Tibial artery (tissue), 4 donors: ENCODE measurements at places on chromosomes 4 and X.

- H3K36me3 ChIP-seq: no peaks in the 10 kb centered on the region
- peaks cover 53% of the 10 kb centered on the region for H3K27me3 ChIP-seq
- peaks cover 40% of the 10 kb centered on the region for H3K4me1 ChIP-seq
- H3K4me3 ChIP-seq: no peak overlapping the region
These were observed 39.2 kb downstream of the FGFRL1 start for GRCh38 chr4:1050486-1051213.

- peaks cover 9% of the 10 kb centered on the region for H3K4me1 ChIP-seq
- H3K36me3 ChIP-seq: no peaks in the 10 kb centered on the region
- DNase-seq: no peak
- peaks cover 10% of the 10 kb centered on the region for H3K27me3 ChIP-seq
- H3K27ac ChIP-seq: no peak overlapping the region
- H3K4me3 ChIP-seq: no peak overlapping the region
These were observed 57.2 kb downstream of the FRMPD3 start for GRCh38 chrX:107506596-107507031.

DNA sequence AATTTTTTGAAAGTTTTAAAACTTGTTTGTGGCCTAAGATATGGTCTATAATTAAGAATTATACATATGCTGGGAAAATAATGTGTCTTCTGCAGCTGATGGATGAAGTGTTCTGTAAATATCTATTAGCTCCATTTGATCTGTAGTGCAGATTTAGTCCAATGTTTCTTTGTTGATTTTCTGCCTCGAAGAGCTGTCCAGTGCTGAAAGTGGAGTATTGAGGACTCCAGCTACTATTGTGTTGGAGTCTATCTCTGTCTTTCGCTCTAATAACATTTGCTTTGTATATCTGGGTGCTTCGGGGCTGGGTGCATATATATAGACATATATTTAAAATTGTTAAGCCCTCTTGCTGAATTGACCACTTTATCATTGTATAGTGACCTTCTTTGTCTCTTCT, 2127.3 kb downstream of the PCDH7 start:
- H3K27me3 ChIP-seq: no peaks in the 10 kb centered on the region
- H3K4me1 ChIP-seq: no peaks in the 10 kb centered on the region
- H3K4me3 ChIP-seq: no peak overlapping the region
- no peak overlapping the region for H3K27ac ChIP-seq
- H3K36me3 ChIP-seq: no peaks in the 10 kb centered on the region

- no peak overlapping the region for H3K27ac ChIP-seq
- H3K4me1 ChIP-seq: no peaks in the 10 kb centered on the region
- no peaks in the 10 kb centered on the region for H3K36me3 ChIP-seq
These were observed 221.7 kb downstream of the RBMX2 start for GRCh38 chrX:130623518-130623917.

DNA sequence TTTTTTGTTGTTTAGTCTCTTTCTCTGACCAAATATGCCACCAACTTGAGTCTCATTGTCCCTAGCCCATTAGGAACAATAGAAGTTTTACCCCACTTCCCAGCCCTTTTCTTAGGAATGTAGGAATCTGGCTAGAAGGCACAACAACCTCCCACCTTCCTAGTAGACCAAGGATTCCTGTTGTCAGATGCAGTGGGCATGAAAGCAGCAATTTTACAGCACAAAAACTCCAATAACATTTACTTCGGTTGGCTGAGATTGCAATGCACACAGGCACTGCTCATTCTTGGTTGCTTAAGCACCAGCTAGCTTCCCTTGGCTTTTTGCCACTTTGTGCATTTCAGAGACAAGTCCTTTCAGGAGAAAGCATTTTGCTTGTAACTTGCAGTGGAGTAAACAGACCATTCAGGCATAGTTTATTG, 312.8 kb downstream of the TENM3 start:
- H3K4me1 ChIP-seq: peaks cover 9% of the 10 kb centered on the region
- no peaks in the 10 kb centered on the region for H3K27me3 ChIP-seq
- no peak overlapping the region for H3K4me3 ChIP-seq
- no peaks in the 10 kb centered on the region for H3K36me3 ChIP-seq

DNA sequence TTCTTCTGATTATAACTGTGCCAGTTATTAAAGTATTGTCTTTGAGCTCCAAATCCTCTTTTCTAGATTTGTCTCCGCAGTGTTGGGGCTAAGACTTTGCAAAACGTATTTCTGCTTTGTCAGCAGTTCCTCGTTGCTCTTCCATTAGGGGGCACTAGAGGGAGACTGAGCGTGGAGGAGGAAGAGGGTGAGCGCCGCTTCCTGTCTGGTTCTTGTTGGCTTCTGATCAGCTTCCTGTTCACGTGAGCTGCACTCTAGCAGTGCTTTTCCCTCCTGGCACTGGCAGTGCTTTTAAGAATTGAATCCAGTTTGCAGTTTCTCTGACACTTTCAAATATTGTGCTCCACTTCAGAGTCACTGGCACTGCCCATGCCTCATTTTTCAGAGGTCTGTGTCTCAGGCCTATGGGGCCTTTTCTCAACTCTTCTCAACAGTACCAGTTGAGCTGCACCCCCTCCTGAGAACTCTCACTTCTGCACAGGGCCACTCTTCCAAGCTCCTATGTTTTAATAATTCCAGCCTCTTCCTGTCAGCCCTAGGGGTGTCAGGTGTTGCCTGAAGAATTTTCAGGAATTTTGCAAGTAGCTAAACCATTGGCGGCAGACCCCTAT, 54.4 kb upstream of the LCORL start:
- H3K27ac ChIP-seq: no peak overlapping the region
- no peaks in the 10 kb centered on the region for H3K36me3 ChIP-seq
- H3K4me1 ChIP-seq: no peaks in the 10 kb centered on the region

DNA sequence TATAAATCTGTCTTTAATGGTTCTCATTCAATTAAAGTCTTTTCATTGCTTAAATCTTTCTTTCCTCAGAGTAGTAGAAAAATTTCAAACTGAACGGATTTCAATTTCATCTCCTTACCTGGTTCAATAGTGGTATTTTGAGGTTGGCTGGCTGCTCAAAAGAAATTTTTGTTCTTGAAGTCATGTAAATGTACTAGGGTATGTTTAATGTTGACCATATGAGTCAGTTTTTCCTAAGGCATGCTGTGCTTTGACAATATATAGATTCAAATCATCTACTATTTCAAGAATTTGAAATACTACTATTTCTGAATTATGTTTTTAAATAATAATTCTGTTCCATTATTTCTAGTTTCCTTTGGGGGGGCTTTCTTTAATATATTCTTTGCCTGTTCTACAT, 105.5 kb downstream of the PACRGL start:
- H3K36me3 ChIP-seq: no peaks in the 10 kb centered on the region
- no peaks in the 10 kb centered on the region for H3K4me1 ChIP-seq
- no peaks in the 10 kb centered on the region for H3K27me3 ChIP-seq
- no peak overlapping the region for H3K27ac ChIP-seq

GRCh38 chr4:76953956-76954355, 4.4 kb downstream of the SEPTIN11 start:
- no peak overlapping the region for H3K27ac ChIP-seq
- H3K27me3 ChIP-seq: no peaks in the 10 kb centered on the region
- DNase-seq: no peak
- no peaks in the 10 kb centered on the region for H3K4me1 ChIP-seq
- H3K4me3 ChIP-seq: no peak overlapping the region

DNA sequence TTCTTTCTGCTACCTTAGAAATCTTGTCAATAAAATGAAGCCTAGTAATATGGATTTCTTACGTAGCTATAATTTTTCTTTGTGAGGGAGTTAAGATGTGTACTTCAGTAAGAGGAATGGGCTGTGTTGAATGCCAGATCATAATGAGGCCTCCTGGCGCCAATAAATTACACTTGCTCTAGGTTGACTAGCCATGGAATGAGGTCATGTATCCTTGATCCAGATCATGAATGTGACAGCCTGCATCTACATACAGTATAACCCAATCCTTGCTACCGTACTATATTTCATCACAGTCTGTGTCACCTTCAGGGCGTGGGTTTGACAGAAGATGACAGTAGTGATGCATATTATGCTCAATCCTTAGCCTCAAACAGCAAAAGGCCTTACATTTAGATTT, 36.2 kb downstream of the NHS start:
- no peak for DNase-seq
- no peaks in the 10 kb centered on the region for H3K27me3 ChIP-seq
- H3K36me3 ChIP-seq: no peaks in the 10 kb centered on the region
- H3K4me1 ChIP-seq: peaks cover 10% of the 10 kb centered on the region
- no peak overlapping the region for H3K27ac ChIP-seq
- no peak overlapping the region for H3K4me3 ChIP-seq

DNA sequence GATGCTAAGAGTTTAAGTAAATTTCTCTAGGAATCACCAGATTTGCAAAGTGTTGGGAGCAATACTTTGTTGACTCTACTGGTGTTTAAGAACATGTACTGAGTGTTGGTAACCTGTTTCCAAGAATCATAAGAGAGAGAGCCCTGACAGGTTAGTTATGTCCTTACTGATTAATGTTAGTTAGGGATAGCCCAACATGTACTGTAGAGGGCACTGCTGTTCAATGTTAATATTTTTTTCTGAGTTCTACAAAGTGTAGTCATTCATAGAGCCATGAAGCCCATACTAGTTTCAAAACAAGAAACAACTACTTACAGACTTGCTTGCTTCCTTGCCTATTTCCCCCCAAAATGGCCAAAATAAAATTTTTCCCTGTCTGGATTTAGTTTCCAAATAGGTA, 11.9 kb downstream of the TMPRSS11D start:
- no peaks in the 10 kb centered on the region for H3K27me3 ChIP-seq
- H3K4me3 ChIP-seq: no peak overlapping the region
- H3K4me1 ChIP-seq: no peaks in the 10 kb centered on the region
- H3K27ac ChIP-seq: no peak overlapping the region
- no peak for DNase-seq

GRCh38 chr4:177455561-177455970, 13.3 kb upstream of the AGA start:
- no peak overlapping the region for H3K27ac ChIP-seq
- no peak for DNase-seq
- no peaks in the 10 kb centered on the region for H3K27me3 ChIP-seq
- no peak overlapping the region for H3K4me3 ChIP-seq

- H3K27ac ChIP-seq: no peak overlapping the region
- DNase-seq: no peak
- no peaks in the 10 kb centered on the region for H3K27me3 ChIP-seq
- no peaks in the 10 kb centered on the region for H3K36me3 ChIP-seq
- no peak overlapping the region for H3K4me3 ChIP-seq
These were observed 72.9 kb downstream of the ADAMTS3 start for GRCh38 chr4:72496119-72496518.

- no peak overlapping the region for H3K4me3 ChIP-seq
- no peaks in the 10 kb centered on the region for H3K36me3 ChIP-seq
- H3K4me1 ChIP-seq: no peaks in the 10 kb centered on the region
- no peak overlapping the region for H3K27ac ChIP-seq
These were observed 238.4 kb upstream of the TEX13A start for GRCh38 chrX:105458846-105459245.

GRCh38 chrX:119989905-119990555, 46.5 kb upstream of the NKAP start:
- no peak overlapping the region for H3K4me3 ChIP-seq
- no peaks in the 10 kb centered on the region for H3K4me1 ChIP-seq
- DNase-seq: no peak

DNA sequence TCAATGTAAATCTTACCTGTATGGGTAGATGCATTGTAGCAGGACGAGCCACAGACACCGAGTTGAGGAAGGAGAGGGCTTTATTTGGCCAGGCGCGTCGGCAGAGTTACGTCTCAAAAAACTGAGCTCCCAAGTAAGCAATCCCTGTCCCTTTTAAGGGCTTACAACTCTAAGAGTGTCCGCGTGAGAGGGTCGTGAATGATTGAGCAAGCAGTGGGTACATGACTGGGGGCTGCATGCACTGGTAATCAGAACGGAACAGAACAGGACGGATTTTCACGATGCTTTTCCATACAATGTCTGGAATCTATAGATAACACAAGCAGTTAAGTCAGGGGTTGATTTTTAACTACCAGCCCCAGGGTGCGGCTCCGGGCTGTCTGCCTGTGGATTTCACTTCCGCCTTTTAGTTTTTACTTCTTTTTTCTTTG, 524.9 kb upstream of the HTR2C start:
- H3K4me1 ChIP-seq: no peaks in the 10 kb centered on the region
- no peaks in the 10 kb centered on the region for H3K36me3 ChIP-seq
- no peak overlapping the region for H3K27ac ChIP-seq
- no peaks in the 10 kb centered on the region for H3K27me3 ChIP-seq
- no peak overlapping the region for H3K4me3 ChIP-seq

- H3K4me3 ChIP-seq: no peak overlapping the region
- no peak overlapping the region for H3K27ac ChIP-seq
- no peaks in the 10 kb centered on the region for H3K4me1 ChIP-seq
- no peaks in the 10 kb centered on the region for H3K36me3 ChIP-seq
These were observed 784.2 kb downstream of the GLUD2 start for GRCh38 chrX:121831601-121832000.

- no peaks in the 10 kb centered on the region for H3K27me3 ChIP-seq
- no peak overlapping the region for H3K27ac ChIP-seq
- H3K36me3 ChIP-seq: no peaks in the 10 kb centered on the region
- H3K4me1 ChIP-seq: peaks cover 8% of the 10 kb centered on the region
- DNase-seq: no peak
These were observed 9.9 kb downstream of the CRMP1 start for GRCh38 chr4:5882947-5883346.

DNA sequence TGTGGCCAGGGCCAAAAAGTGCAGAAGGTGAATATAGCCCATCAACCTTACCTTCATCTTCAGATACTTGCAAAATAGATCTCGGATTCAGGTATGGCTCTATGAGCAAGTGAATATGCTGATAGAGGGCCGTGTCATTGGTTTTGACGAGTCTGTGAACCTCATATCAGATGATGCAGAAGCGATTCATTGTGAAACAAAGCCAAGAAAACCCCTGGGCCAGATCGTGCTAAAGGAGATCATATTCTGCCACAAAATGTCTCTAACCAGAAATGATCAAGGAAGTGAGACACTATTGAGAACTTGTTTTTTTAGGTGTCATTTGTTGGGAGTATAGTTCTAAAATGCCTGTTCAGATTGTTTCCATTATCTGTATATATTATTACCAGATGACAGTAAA, 48.3 kb downstream of the PDK3 start:
- H3K4me1 ChIP-seq: no peaks in the 10 kb centered on the region
- no peaks in the 10 kb centered on the region for H3K27me3 ChIP-seq
- H3K4me3 ChIP-seq: no peak overlapping the region
- no peak for DNase-seq
- H3K27ac ChIP-seq: no peak overlapping the region
- H3K36me3 ChIP-seq: peaks cover 26% of the 10 kb centered on the region

- no peaks in the 10 kb centered on the region for H3K36me3 ChIP-seq
- H3K27ac ChIP-seq: no peak overlapping the region
- DNase-seq: peak; percentile 67
- no peak overlapping the region for H3K4me3 ChIP-seq
- no peaks in the 10 kb centered on the region for H3K27me3 ChIP-seq
- H3K4me1 ChIP-seq: no peaks in the 10 kb centered on the region
These were observed 84.9 kb downstream of the MAML3 start for GRCh38 chr4:140069066-140069465.

- DNase-seq: no peak
- no peaks in the 10 kb centered on the region for H3K27me3 ChIP-seq
- peaks cover 71% of the 10 kb centered on the region for H3K36me3 ChIP-seq
- no peak overlapping the region for H3K27ac ChIP-seq
These were observed 107.6 kb downstream of the USP9X start for GRCh38 chrX:41192880-41193279.
